NCI-H187 (cell line): ENCODE measurements at places on chromosomes 11 and 22.

DNA sequence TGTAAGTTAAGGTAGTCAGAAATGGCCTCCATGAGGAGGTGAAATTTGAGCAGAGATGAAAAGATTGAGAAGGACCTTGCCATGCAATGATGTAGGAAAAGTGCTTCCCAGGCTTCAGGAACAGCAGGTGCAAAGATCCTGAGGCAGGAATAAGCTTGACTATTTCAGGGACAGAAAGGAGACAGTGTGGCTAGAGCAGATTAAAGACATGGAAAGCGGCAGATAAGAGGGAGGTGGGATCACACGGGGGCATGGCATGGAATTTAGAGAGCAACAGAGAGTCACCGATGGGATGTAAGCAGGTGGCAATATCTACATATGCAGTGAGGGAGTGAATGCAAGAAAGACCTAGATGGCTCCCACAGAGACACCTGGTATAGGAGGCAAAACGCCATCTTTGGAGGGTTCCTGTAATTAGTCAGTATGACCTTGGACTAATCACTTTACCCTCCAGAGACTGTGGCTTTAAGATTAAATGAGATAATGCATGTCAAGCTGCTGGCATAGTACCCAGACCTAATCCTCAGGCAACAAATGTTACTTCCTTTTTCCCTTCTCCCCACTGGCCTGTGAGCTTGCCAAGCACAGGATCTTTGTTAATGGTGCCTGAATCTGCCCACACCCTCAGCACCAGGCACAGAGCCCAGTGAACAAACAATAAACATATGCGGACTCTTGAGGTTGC is 24.6 kb upstream of the ACER3 start:
- DNase-seq = no peak

DNA sequence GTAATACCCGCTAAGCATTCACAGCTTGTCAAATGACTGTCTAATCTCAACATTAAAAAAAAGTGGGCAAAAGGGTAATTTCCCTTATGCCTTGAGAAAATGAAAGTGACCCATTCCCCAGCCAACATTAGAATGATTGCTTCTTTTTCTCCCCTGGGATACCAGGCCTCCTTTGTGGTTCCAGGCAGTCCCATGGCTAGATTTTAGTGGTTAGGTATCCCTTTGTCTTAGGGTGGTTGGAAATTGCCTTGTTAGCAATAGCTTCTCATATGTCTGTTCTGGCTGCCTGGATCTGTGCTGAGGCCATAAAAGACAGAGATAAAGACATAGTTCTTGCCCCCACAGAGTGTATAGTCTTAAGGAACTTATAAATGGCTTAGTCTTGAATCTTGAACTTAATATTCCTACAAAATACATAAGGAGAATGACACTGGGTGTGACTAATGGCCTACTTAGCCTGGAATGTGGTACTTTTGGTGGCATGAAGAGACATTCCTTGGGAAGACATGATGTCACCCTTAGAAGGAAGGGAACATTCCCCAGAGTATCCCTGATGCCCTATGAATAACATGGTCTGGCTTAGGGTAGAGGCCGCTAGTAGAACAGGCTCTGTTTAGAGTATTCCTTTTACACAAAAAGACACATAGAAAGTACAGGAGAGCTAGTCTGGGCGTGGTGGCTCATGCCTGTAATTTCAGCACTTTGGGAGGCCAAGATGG is 90.3 kb downstream of the ZBTB16 start:
- DNase-seq = no peak

DNA sequence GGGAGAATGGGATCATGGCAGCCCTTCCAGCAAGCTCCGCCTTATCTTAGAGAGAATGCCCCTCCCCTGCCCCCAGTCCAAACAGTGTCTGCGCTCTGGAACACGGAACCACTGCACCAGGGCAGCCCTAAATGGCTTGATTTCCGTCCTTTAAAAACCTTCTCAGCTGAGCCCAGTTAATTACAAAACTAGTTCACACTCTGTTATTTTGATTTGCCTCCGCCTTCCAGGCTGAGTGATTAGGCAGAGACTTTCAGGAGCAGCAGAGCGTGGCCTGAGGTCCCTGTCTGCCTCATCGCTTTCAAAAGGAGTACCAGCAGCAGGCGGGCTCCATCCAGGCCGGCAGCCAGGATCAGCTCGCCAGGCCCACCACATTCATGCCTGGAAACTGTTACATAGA is 313.0 kb downstream of the BRD1 start:
- no peak for DNase-seq

GRCh38 chr11:2728128-2728662 is 28.4 kb upstream of the KCNQ1OT1 start:
- no peak for DNase-seq

DNA sequence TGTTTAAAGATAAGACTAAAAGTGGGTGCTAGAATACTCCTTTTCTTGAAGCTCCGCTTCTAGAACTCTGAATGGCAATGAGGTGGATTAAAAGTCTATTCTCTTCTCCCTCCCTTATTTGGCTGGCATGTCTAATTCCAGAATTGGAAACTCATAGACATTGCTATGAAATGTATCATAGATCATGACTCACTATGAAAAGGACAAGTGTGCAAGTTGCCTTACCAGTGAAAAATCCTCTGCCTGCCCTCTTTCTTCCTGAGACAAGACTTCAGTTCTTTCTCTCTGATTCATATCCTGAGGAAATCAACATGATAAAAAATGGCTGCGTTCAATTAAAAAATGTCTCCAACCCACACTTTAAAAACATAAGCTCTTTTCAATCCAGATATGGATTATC is 73.2 kb upstream of the BLID start:
- no peak for DNase-seq

- no peak for DNase-seq
Measured at GRCh38 chr11:74791333-74792100, 42.9 kb downstream of the RNF169 start.

DNA sequence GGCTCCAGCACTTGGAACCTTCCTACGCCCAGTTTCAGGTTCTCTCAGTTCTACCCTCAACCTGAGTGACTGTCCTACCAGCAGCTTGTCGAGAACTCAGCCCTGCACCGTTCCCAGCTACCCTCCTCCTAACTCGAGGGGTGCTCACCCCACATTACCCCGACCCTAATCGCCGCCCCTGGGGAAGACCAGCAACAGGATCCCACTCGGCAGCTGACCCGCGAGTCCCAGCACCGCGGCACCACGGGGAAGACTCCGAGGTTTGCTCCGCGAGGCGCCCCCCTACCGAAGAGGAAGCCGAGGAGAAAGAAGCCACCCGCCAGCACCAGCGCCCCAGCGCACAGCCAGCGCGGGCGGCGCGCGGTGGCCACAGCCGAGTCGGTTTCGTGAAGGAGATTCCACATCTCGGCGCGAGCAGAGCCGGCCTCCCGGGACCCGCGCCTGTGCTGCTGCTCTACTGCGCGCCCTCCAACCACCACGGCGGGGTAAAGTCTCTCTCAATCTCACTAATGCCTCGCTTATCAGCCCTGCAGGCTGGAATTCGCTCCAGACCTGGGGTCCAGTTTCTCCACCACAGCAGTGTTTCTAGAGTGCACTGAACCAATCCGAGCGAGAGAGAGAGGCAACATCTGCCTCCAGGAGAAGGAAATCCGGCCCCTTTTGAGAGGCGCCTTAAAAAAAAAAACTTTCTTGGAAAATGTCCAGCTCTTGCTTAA is at the start of gene FOLH1:
FOLH1 (minus strand) TSS at position 597 of the 716 bp plus-strand sequence; CDS start at position 404, 193 bp downstream.
- no peak for DNase-seq
